ENCODE measurements at places on chromosomes 3 and 15.

GRCh38 chr15:64182859-64183370 lies 20.1 kb upstream of the PPIB start:
- DNase-seq, result no peak

DNA sequence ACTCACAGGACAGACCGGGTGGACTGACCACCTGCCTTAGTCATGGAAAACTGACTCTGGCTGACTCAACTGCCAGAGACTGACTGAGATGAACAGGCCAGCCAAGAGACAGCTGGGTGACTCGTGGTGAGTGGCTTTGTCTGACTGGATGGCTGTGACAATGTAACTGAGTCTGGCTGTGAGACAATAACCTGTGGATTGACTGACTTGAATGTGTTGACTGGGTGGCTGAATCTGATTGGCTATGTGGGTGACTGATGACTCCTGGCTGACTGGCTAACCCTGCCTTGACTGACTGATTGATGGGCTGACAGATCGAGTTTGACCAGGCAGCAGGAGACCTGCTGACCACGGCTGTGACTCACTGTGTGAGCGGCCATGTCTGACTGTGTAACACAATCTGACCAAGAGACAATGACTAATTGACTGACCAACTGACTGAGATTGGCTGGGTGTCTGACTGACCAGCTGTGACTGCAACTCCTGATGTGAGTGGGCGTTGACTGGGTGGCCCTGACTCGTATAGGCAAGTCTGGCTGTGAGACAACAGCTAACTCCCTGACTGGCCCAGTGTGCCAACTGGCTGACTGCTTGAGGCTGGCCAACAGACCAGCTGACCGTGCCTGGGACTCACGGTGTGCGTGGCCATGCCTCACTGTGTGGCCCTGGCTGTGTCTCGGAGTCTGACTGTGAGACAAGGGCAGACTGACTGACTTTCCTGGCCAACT lies 509.1 kb downstream of the SHQ1 start:
- DNase-seq, result no peak

DNA sequence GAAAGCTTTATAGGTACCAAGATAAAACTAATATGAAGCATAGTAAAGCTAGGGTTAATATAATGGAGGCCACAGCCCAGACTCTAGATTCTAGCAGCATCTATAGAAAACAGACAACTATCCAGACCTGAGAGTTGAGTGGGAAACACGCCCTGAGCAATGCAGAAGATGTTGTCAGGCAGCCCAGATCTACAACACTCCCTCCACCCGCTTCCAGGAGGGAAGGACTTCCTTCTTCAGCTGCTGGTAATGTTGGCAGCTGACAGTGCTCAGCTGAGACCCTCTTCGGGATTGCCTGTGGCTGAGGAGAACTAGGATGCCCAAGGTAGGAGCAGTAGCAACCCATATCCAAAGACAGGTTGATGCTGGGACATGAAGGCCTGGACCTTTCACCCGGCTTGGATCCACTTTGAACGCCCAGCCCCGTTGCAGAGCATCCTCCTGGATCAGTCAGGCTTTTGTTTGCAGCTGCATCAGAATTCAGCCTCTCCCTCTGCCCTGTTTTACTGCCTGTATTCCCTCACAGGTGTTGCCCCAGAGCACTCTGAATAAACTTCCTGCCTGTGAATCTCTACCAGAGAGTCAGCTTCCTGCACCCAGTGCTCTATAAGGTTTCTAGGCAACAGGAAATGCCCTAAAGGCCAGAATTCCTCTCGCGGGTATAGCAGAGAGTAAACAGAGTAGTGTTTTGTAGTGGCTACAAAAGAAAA lies 174.7 kb upstream of the IL12A start:
- no peak for DNase-seq

DNA sequence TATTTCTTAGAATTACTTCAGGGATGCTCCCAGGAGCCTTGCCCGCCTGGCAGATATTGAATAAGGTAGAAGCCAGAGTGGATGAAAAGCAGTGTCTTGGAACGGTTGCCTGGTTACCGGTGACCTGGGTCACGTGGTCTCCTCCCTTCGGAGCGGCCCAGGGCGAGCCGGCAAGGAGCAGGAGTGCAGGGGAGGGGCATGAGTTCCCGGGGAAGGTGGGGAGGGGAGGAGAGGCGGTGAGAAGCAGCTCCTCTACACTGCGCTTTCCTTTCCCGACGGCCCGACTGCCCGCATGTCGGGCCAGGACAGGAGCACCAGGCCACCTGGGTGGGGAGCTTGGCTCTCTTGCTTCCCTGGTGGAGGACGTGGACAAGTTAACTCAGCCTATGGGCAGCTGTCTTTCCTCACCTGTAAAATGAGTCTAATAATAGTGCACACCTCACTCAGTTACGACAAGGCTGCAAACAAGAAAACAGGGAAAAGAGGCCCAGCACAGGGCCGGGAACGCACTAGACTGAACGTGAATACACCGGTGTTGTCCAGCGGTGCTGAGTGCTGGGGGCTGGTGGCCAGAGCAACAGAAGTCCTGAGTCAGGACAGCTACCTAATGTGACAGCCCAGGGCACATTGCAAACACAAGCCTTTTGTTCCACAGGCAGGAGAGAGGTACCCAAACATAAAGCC lies 198.3 kb downstream of the ADAMTS9 start:
- DNase-seq, result no peak
